GM23248 (cell line): ENCODE measurements at places on chromosomes 4 and X. TPM values are rescaled to one million over a fixed set of nuclear protein-coding genes. Genes with fewer than 3 reads are reported as not detected.

Gene SATL1
- total RNA-seq: not detected in 2 replicates

Gene NUP62CL
- not detected in 2 replicates for total RNA-seq

- DNase-seq: peak; percentile 74
Measured at GRCh38 chrX:81120936-81121371, 80.8 kb downstream of the HMGN5 start.

DNA sequence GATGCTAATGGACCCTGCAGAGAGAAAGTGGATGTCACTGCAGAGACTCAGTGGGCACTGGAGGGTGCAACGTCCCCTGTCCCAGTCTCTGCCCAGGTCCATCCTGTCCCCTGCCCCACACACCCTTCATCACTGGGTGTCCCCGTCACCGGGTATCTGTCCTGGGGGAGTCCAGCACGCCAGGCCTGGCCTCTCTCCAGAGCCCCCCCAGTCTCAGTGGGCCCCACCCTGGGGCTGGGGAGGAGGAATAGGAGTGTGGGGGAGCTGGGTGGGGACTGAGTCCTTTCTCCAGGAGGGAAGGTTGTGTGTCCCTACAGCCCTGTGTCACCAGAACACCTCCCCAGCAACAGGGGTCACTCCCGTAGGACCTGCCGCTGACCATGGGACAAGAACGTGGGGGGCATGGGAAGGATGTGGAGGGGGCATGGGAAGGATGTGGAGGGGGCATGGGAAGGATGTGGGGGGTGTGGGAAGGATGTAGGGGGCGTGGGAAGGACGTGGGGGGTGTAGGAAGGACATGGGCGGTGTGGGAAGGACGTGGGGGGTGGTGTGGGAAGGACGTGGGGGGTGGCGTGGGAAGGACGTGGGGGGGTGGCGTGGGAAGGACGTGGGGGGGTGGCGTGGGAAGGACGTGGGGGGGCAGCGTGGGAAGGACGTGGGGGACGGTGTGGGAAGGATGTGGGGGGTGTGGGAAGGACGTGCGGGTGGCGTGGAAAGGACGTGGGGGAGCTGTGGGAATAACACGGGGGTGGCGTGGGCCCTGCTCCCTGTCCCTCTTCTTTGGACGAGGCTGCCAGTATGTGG is 21.0 kb upstream of the SPON2 start:
- DNase-seq: no peak

GRCh38 chr4:155539746-155540145 is 126.9 kb upstream of the GUCY1A1 start:
- no peak for DNase-seq

GRCh38 chr4:107619066-107619465 is 101.0 kb downstream of the PAPSS1 start:
- peak; percentile 90 for DNase-seq

DNA sequence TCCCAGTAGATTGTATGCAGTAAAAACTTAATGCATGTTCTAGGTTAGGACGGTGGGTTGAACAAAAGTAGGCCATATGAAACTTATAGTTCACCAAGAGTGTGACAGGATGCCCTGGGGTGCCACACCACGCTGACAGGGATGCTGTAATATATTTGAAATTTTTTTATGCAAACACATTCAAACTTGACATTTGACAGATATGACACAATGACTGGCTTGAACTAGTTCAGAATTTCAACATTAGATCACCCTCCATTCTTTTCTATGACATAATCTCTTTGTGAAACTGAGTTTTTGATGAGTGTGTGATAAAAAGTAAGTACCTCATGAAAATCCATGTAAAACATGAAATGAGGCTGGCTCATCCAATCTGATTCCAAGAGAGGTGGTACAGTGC is 198.4 kb downstream of the PALLD start:
- DNase-seq: peak; percentile 14

- DNase-seq: peak; percentile 40
Measured at GRCh38 chrX:154308108-154308946, 12.7 kb downstream of the TKTL1 start.
